ENCODE measurements at places on chromosomes 4 and X.

DNA sequence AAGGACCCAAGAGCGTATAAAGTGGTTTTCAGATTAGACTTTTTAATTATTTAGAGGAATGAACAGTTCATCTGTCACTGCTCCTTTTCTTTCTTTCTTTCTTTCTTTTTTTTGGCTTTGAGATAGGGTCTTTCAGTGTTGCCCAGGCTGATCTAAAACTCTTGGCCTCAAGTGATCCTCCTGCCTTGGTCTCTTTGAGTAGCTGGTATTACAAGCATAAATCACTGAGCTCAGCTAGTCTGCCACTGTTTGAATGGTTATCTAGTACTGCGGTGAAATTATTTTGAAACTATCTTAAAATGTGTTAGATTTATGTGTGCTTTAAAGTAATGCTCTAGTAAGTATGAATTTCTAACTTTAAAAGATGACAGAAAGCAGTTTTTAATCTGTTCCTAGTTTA lies 6.5 kb upstream of the FRYL start:
- no peak for DNase-seq

DNA sequence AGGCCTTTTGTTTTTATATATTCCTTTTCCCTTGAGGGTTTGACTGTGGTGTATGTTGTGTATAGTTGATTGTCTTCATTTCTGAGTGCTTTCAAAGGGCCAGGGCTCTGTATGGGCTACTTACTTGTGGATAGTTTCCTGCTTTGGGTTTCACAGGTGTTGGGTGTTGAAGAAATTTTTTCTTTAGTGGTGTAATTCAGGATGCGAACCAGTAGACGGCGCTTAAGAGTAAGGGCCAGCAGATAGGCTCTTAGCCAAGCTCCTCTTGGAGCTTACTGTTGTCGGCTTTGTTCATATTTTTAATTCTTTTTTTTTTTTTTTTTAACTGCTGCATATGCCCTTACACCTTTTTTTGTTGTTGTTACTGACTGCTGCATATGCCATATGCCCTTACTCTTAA lies 276.3 kb upstream of the GALNT7 start:
- no peak for DNase-seq

DNA sequence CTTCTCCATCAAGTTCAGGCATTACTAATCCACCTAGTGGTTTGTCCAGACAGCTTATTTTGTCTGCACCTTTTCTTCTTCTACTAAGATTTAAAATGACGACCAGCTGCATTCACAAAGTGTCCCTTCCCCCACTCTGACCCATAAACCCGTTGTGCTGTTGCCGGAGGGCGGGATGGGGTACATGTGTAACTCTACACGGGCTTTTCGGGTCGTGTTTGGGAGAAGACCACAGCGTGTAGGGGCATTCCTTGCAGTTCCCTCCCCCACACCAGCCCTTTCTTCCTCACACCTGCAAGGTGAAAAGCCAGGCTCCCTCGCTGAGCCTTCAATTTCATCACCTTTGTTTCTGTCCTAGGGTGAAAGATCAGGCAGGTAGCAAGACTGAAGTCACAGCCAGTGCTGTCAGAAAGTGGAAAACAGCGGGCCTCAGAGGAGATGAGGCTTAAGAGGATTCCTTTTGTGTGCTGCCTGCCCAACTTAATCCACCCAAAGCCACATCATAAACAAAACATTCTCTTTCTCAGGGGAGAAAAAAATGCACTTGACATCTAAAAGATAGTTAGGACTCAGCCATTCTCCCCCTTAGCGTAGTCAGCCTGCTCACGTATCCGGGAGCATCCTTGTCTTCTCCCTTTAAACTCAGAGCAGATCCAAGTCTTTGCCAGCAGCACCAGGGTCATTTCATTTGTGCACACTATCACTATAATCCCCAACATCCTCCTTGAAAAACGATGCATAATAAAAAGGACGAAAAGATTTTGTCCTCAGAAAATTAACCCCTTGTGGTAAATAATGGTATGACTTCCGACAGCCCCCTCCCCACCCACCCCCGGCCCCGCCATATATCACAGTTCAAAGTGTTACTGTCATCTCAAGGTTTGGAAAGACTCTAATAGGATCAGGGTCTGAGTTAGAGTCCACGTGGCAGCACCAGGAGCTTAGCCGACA lies 599.0 kb downstream of the RAB28 start:
- no peak for DNase-seq

DNA sequence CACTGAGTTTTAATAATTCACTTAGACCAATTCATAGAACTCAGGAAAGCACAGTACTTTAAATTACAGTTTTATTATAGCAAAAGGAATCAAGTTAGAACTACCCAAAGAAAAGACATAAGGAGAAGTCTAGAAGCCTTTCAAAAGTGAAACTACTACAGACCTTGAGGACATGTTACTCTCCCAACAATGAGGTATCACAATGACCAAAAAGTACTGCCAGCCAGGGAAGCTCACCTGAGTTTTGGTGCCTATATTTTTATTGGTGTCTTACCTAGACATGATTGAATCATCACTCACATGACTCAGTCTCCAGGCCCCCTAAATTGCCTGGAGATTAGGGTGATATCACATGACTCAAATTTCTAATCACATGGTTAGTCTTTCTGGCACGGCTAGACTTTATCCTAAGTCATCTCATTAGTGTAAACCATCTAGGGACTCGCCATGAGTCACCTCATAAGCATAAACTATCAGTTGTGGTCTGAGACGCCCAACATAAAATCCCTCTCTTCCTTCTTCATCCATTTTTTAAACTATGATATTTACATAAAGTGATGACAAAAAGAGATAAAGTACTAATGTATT lies 372.3 kb downstream of the TMA16 start:
- DNase-seq: no peak

GRCh38 chrX:39309721-39310152 lies 508.5 kb downstream of the MID1IP1 start:
- DNase-seq: no peak

DNA sequence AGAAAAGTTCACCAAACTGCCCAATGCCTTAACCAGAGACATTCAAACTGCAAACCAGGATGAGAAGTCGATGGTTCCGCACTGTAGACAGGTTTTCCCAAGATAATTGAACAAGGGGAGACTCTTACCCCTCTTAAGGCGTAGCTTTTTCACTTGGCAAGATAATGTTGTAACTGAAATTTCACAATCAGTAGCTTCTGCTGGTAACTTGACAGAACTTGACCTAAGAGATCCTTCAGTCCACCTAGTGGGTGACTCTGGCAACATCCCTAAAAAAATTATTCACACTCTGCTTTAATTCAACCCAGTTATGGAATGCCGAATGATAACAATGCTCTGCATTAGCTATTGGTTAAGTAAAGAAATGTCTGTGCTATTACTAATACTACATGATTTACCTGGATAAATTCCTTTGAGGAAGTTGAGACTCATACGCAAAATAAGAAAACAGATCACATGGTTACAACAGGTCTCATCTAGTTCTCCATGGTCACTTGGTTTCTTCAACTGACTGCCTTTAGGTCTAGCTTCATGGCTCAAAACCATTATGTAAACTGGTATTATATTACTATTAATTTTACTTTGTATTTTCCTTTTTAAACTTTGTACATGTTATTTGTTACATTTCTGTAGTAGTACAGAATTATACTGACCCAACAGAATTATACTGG lies 9.1 kb downstream of the ELF2 start:
- DNase-seq: no peak

GRCh38 chr4:15976456-15977447 lies 13.8 kb upstream of the FGFBP2 start:
- DNase-seq: no peak

GRCh38 chr4:82528868-82529267 lies 32.9 kb downstream of the TMEM150C start:
- no peak for DNase-seq

- no peak for DNase-seq
These were observed 55.7 kb upstream of the STIM2 start for GRCh38 chr4:26804925-26805324.

Measured in NCI-H526 treated with DMSO at 0.1 percent for 48 hours (cell line).